ENCODE measurements at places on chromosomes 3 and 15.

GRCh38 chr3:57917601-57918000 is 90.6 kb upstream of the FLNB start:
- DNase-seq, result no peak

DNA sequence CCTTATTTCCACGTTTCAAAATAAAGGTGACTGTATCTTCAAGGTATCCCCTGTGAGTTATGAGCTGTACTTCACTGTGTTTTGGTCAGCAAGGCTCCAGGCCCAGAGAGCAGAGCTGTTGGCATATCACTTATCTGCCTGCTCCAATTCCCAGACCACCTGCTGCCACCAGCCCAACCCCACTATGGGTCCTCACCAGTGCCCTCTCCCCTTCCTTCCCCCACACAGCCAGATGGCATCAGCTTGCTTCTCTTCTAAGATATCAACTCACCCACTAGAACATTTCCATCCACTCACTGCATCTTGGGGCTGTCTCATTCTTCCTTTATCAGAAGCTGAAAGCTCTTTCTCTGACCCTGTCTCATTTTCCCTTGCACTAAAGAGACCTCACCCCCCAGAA is 136.9 kb upstream of the EIF1B start:
- DNase-seq, result no peak

DNA sequence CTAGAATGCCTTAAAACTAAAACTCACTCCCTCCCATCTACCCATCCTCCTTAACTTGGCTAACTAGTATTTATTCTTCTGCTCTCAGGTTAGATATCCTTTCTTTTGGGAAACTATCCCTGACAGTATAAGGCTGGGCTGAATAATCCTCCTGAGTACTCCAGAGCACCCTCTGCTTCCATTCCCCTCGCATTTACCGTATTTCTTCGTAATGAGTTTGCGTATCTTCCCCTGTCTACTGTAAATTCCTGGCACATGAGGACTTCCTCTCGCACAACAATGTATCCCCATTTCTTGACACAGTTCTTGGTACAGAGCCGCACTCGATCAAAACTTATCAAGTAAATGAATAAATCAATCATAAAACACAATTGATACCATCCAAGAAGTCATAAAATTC is 82.9 kb upstream of the AKAP13 start:
- no peak for DNase-seq

DNA sequence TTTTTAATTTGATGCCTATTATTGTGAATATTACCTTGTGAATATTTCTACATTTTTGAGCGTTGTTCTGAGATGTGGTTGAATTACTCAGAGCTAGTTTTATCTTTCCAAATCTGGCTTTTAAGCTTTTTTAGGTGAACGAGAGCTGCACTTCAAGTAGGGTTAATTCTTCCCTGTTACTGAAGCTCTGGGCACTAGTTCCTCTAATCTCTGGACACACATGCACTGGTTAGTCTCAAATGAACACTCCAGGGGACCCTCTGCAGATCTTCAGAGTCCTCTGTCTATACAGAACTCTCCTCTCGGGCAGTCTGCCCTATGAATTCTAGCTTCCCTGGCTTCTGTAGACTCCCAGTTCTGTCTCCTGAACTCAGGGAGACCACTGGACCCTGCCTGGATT is 237.5 kb upstream of the TBC1D5 start:
- no peak for DNase-seq

GRCh38 chr15:73570355-73571032 is 62.7 kb downstream of the NPTN start:
- no peak for DNase-seq

- DNase-seq, result no peak
These were observed 105.4 kb downstream of the CACNA1D start for GRCh38 chr3:53599771-53600170.

DNA sequence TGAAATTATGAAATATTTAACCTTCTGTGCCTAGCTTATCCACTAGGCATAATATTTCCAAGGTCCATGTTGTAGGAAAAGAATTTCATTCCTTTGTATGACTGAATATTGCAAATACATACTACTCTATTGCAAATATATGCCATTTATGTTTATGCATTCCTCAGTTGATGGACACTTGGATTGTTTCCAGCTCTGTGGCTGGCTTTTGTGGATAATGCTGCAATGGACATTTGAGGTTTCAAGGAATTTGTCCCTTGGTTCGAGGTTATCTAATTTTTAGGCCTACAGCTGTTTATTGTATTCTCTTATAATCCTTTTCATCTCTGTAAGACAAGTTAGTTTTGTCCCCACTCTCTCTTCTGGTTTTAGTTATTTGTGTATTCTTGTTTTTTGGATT is 7.7 kb upstream of the AADACL2 start:
- no peak for DNase-seq
